ENCODE measurements at places on chromosomes 3 and 15.
A peak's percentile ranks its signal among the peaks of the same experiment; 100 is the strongest.

DNA sequence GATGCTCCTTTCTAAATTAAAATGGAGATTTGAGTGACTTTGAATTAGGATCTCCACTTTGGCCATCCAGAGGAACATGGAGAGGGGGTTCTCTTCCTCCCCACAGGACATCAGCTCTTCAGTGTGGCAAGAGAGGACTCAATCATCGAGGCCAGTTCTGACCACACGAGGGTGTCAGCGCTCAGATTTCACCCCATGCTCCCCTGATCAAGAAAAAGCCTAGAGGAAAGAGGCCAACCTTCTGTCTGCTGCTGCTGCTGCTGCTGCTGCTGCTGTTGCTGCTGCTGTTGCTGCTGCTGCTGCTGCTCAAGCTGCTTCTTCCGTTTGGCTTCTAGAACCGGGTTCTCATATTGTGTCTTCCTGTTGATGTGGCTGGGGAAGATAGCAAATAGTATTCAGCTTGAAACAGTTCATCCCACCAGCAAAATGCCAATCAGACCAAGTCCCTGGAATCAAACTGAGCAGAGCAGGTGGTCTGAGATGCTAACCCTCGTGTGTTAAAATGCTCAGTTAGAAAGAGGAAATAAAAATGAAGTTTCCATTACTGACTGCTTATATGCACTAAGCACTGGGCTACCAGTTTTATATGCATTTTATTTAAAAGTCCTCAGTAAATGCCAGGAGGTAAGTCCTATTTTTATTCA, 599.0 kb downstream of the MAGI1 start:
- peak; percentile 2 for DNase-seq

DNA sequence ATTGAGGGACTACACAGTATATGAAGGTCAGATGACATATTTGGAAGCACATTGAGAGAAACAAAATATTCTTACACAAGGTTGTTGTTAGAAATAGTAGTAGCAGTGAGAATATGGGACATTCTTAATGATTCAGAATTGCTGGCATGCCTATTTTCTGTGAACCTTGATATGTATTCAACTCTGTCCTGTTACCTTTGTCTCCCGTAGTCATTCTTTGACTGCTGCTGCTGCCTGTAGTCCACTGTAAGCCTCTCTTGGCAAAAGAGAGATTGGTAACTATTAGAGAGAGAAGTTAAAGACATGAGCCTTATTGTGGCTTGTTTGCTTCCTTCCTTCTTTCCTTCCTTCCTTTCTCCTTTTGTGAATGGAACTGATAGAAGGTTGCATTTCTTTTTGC, 64.5 kb downstream of the TCF12 start:
- no peak for DNase-seq

GRCh38 chr3:174495928-174496327, 363.2 kb upstream of the NAALADL2 start:
- DNase-seq: no peak

DNA sequence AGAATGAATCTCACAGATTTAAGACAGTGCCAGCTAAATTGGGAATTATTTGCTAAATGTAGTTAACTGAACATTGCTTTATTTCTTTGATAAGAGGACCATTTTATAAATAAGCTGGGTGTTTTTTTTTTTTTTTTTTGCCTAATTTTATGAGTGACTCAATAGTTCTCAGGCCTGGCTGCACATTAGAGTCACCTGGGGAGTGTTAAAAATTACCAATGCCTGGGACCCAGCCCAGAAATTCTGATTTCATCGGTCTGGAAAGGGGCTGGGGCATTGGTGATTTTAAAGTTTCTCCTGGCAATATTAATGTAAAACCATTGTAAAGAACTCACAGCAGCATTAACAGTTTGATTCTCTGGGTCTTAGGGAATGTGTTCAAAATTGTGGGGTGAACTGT, 51.2 kb upstream of the PHLDB2 start:
- no peak for DNase-seq

DNA sequence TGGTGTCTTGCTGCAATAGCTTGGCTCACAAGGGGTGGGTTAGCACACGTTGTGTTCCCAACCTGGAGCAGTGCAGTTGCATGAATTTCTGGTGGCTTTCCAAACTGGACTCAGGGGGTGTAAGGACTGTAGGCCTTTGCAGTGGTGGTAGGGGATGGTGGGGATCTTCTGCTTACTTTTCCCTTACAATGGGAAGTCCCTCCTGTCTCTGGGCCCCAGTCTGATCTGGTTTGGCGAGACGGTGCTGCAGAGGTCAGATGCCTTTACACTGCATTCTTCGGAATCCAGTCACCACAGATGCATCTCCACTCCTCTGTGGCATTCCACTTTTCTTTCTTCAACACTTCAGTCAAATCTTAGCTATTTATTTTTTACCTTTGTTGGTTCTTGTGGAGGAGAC, 132.1 kb downstream of the DOCK3 start:
- DNase-seq: no peak
